ENCODE measurements at places on chromosomes 6 and 20.

GRCh38 chr6:106749609-106750008 is 120.2 kb downstream of the QRSL1 start:
- DNase-seq: no peak

- DNase-seq: peak; percentile 43
These were observed 82.8 kb downstream of the MLIP start for GRCh38 chr6:54194067-54194466.

DNA sequence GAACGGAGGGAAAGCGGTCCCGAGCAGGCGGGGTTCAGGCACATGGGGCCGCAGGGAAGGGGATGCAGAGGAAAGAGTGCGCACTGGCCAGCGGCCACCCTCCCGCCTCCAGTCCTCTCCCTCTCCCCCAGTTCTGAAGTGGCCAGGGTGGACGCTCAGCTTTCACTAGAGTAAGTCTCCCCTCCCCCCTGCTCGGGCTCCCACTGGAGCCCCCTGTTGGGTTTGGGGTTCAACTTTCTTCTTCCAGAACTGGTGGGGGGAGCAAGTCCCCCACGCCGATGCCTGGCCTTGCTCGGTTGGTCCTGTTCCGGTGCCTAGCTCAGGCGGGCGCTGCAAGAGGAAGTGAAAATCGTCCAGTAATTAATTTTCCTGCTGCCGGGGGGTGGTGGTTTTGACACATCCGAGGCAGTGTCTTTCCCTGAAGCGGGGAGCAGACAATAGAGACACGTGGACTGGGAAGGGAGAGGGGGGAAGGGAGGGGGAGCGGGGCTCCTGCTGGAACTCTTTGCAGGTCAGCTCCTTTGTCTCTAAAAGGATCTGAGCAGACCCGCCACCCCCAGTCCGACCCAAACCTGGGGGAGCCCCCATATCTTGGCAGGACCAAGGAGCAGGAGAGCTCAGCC is 824 bp upstream of the SCRT2 start:
- DNase-seq: no peak

GRCh38 chr6:53029761-53030160 is 34.7 kb upstream of the GSTA4 start:
- no peak for DNase-seq

- DNase-seq: no peak
These were observed 566.8 kb downstream of the TFAP2A start for GRCh38 chr6:9848094-9848493.

GRCh38 chr20:59268870-59269269 is 31.5 kb upstream of the EDN3 start:
- no peak for DNase-seq

- DNase-seq: no peak
These were observed 158.7 kb downstream of the TFAP2A start for GRCh38 chr6:10256113-10256690.

DNA sequence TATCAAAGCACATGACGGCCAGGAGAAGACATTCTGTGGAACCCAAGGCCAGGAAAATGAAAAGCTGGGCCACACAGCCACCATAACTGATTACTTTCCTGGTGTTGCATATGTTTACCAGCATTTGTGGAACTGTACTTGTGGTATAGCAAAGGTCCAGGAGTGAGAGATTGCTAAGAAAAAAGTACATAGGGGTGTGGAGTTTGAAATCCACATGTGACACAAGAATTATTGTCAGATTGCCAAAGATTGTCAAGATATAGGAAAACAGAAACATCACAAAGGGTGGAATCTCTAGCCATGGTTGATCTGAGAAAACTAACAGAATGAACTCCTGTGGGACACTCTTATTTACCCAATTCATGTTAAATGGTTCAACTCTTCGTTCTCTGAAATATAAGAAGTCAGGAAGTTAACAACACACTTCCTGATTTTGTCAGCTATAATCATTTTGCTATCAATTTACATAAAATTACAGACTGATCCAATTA is at the start of gene OR2B2:
Gene OR2B2, minus strand, starts transcription at position 441 of the 491 bp plus-strand sequence. Its CDS starts 77 bp downstream, at position 364.
- DNase-seq: no peak

DNA sequence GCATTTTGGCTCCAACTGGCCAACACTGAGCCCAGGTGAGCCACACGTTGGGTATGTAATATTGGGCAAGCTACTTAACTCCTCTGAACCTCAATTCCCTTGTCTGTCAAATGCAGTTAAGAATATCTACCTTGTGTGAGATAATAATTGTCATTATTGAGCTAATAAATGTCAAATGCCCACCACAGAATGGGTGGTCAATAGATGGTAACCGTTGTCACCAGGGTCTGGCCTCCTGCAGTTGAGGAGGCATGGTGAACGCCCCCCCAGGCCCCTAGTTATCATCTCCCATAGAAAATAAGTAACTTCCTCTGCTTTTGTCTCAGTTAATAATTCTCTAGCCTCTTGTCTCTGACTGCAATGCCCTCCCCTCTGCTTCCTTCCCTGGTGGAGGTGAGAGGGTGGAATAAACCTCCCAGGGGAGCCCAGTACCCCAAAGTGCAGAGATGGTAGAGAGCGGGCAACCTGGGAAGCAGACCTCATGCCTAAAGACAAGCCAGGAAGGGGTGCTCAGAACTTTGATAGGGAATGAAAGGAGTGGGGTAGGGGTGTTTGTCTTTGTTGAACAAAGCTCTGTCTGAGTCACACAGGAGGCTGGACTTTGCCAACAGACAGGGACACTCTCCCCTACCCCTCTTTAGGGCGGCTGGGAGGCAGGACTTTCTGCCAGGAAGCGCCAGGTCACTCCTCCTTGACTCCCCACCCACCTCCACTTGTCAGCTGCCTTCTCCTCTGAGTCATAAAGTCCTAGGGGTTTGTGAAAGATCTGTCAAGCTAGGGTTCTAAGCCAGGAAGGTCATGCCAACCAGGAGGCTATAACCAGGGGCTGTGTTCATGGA is 1.3 kb upstream of the UNC5CL start:
- DNase-seq: no peak

GRCh38 chr6:145668844-145669243 is 66.5 kb downstream of the EPM2A start:
- DNase-seq: no peak

- DNase-seq: peak; percentile 98
These were observed 271.6 kb upstream of the SGK1 start for GRCh38 chr6:134589512-134589911.

DNA sequence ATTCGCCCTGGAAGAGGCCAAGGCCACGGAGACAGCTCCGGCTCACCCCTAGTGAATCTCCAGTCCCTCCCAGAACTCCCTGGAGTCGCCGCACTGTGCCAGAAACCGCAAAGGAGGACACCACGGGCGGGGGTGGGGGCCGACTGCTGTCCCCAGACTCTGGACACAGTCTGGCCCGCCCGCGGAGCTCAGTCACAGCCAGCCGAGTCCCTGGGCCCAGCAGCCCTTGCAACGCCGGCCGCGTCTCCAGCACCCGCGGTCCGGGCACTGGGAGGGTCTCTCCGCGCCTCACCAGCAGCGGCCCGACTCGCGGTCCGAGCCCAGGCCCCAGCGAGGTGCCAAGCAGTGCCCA is 518 bp downstream of the PEX6 start:
- DNase-seq: peak; percentile 31

GRCh38 chr6:153801917-153802316 is 237.1 kb upstream of the OPRM1 start:
- no peak for DNase-seq

DNA sequence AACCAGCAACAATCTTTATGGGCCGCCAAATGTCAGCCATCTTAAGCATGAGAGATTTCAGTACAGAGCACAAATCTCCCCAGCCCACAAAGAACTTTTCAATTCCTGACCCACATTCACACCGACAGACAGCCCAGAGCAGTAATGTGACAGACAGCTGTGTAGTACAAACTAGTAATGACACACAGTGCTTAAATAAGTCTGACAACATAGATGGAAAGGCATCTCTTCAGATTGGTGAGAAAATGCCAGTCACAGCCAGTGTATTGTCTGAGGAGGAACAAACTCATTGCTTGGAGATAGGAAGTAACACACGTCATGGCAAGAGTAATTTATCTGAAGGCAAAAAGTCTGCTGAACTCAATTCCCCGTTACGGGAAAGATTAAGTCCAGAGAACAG is 36.0 kb downstream of the KIZ start:
- no peak for DNase-seq

- peak; percentile 80 for DNase-seq
These were observed 53.6 kb upstream of the TRERF1 start for GRCh38 chr6:42505385-42505718.

DNA sequence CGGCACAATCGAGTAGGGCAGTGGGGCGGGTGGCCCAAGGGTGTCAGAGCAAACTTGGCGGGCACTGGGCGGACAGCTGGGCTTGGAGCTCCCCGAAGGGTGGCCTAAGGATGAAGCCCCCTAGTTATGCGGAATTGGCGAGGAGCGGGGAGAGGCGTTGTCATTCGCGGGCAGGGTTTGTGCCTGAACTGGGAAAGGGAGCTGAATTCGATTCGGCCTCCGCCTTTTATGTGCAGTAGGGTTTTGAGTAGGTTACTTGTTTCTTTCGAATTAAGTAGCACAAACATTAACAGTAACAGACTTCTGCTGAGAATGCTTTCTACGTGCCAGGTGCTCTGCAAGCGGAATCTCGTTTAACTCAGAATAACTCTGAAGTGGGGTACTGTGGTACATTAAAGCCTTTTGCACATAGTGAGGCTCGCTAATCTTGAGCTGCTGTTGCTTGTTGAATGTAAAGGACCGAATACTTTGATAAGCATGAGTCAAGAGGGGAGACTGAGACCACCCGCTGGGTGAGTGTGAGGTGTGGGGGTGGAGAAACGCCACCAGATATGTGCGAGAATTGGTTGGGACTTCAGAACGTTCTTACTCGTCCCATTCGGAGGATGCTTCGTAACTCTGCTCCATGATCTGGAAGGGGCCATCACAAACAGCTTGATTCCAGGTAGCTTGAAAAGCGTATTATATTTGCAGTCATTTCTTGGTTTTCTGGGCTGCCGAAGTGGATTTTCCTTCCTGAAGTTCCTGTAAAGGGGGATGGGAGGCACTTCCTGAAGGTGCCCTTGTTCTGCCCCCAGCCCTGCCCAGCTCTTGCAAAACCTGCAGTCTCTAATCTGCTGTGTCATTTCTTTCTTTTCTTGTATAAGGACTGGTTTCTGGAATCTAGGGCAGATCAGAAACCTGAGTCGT is 833 bp downstream of the RAB5IF start:
- no peak for DNase-seq

GRCh38 chr6:158660333-158660754 is 10.5 kb downstream of the SYTL3 start:
- no peak for DNase-seq

DNA sequence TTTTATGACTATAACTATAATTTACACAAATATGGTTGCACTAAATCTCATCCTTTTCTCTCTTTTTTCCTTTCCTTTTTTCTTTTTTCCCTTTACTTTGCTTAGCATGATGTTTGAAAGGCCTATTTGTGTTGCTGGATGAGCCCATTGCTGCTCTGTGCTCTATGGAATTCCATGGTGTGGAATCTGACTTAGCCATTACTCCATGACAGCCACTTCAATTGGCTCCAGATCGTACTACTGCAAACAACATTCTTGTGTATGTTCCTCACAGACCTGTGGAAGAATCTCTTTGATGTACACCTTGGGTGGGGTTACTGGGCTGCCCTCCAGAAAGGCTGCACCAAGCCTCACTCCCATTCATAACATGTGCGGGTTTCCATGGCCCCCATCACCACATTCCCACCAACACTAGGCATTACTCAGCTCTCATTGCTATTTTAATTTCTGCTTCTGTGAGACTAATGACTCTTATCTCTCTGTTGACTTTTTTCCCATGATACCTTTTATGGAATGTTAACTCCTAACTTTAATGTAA is 979.0 kb downstream of the KIF16B start:
- no peak for DNase-seq
